ENCODE measurements at places on chromosomes 5 and 9.

GRCh38 chr9:6681957-6682501, 36.5 kb upstream of the GLDC start:
- DNase-seq, result no peak

- DNase-seq, result no peak
Measured at GRCh38 chr9:110317911-110318310, 19.8 kb downstream of the TXNDC8 start.

DNA sequence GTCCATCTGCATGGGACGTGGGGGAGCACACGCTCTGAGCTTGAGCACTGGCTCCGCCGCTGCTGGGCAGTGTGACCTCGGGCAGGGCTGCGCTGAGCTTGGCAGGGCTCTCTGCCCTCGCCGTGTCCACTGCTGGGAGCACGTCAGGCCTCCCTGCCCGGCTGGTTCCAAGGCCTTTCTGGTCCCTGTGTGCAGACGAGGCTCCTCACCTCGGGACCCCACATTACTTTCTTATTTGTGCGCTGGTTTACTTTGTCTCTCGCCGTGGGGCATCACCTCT, 43.9 kb downstream of the RXRA start:
- no peak for DNase-seq

DNA sequence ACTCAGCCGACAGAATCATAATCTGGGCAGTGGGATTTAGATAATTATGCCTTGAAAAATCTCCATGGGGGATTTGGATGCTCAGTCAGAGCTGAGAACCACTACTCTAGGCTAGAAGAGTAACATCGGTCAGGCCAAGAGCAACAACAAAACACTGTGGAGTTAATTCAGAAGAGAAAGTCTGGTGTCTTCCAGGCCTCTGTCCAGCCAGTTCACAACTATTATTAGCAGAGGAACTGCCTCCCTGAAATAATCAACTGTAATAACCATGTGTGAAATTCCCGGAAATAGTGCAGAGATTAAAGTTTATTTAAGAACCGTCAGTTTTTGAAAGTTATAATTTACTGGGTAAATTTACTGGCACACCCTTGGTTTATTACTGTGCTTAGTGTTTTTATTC, 8.2 kb upstream of the MARCHF3 start:
- no peak for DNase-seq

DNA sequence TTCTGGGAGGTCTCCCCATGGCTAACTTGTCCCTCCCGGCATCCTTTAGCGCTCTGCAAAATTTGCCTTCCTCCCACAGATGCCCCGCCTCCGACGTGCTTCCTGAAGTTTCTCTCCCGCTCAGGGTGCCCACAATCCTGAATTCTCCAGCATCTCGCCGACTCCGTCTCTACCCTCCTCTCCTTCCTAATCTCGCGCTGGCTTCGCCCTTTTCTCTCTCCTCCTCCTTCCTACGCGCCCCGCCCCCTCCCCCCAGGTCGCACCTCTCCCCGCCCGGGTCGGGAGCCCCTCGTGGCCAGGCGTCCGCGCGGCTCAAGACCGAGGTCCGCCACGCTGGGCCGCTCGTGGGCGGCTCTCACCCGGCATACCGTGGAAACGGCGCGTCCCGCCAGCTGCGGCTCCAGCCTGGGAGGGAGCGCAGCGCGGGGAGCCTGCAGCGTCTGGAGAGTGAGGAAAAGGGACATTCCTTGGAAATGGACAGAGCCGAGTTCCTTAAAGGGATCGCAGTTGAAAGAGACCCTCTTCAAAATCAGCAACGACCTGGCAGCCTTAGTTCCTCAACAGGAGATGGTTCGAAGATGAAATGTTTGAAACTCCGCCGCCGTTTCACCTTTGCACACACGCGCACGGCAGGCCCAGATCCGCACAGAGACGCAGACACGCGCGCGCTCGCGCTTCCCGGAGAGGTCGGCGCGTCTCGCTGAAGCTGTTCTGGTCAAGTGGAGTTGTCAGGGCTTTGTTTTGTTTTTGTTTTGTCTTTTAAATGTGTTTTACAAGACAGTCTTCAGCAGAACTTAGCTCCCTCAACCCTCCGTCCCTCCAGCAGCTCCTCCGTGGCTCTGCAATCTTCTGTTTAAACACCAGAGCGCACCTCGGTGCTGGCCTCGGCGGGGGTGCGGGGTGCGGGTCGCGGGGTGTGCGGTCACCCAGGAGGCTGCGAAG, 5.0 kb upstream of the IRX2 start:
- DNase-seq, result no peak

- DNase-seq, result no peak
Measured at GRCh38 chr5:140223567-140223966, 48.6 kb downstream of the CYSTM1 start.

DNA sequence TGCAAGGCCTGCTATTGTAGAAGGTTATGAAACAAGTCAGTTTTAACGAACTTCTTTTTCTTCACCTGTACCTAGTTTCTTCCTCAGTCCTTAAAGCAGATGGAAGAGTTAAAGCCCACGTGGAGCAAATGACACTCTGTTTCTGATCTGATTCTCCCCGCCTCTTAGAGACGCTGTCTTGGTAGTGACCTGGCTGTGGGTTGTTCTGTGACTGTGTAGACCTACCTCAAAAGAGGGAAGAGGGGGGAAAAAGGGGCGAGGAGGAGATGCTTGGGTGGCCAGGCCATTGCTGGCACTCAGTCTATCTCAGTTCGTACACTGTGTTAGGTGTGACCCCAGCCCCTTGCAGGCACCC, 610 bp downstream of the GFRA3 start:
- DNase-seq, result no peak
